Left lobe of liver (tissue), 2 donors: ENCODE measurements at places on chromosomes 2 and 18. TPM values are rescaled to one million over a fixed set of nuclear protein-coding genes. Genes with fewer than 3 reads are reported as not detected.
A peak's percentile ranks its signal among the peaks of the same experiment; 100 is the strongest.

EN1 gene
- total RNA-seq, result not detected

PDE11A gene
- total RNA-seq, result 3.9 TPM

ALPG gene
- not detected for total RNA-seq

CCBE1 gene
- 5.8 TPM for total RNA-seq

GREB1 gene
- 22.4 TPM for total RNA-seq

SELENOI gene
- total RNA-seq, result 26.4 TPM

DSC2 gene
- total RNA-seq, result 4.6 TPM

RFX8 gene
- not detected for total RNA-seq

FAM161A gene
- 0.75 TPM for total RNA-seq

GAREM1 gene
- 4.8 TPM for total RNA-seq

INHBB gene
- 6.3 TPM for total RNA-seq

VWA3B gene
- total RNA-seq, result 0.18 TPM

- DNase-seq, result peak; percentile 74
These were observed 22.7 kb downstream of the MPPE1 start for GRCh38 chr18:11885278-11885947.

DNA sequence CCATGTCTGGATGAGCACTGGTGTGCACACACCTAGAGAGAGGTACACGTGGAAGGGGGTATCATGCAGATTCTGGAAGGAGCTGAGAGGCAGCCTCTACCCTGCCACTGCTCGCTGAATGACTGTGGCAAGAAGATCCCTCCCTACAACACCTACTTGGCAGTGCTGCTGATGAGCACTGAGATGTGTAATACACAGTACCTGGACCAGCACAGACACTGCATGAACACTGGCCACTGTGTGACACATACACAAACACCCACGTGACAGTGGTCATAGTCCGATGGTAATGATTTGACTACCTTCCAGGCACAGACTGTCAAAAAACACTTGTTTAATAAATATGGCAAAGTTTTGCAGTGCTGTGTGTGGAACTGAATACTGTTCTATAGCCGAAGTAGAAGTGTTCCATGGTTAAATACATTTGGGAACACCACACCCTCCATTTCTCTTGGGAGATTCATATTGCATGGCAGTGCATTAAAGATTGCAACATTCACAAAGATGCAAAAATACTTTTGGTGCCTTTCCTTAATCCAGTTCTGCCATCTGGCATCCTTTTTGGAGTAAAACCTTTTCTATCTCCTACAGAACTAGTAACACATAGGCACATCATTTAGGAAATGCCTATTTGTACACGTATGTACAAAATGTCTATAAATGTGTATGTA is 29.6 kb downstream of the MRPS5 start:
- no peak for DNase-seq

GRCh38 chr2:62099050-62099449 is 96.9 kb upstream of the B3GNT2 start:
- DNase-seq, result no peak

GRCh38 chr2:171181064-171182049 is 20.7 kb upstream of the TLK1 start:
- DNase-seq, result no peak

GRCh38 chr2:133675-134593 is 87.6 kb upstream of the FAM110C start:
- DNase-seq, result no peak

DNA sequence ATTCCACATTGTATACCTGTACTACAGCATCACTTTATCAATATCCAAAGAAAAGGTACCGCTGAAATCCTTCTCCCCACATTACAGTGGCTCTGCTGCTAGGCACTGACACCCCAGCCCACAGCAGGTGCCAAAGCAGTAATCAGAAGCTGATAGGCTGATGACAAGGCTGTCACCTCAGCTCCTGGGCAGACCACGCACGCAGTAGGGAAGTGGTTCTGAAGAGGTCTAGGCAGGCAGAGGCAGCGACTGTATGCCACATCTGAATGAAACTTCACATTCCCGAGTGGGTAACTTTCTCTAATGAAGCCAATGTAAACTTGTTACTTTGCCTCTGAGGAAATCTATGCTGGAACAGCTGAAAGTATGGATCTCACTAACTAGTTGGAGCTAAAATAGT is 113.0 kb downstream of the MEP1B start:
- DNase-seq, result no peak

DNA sequence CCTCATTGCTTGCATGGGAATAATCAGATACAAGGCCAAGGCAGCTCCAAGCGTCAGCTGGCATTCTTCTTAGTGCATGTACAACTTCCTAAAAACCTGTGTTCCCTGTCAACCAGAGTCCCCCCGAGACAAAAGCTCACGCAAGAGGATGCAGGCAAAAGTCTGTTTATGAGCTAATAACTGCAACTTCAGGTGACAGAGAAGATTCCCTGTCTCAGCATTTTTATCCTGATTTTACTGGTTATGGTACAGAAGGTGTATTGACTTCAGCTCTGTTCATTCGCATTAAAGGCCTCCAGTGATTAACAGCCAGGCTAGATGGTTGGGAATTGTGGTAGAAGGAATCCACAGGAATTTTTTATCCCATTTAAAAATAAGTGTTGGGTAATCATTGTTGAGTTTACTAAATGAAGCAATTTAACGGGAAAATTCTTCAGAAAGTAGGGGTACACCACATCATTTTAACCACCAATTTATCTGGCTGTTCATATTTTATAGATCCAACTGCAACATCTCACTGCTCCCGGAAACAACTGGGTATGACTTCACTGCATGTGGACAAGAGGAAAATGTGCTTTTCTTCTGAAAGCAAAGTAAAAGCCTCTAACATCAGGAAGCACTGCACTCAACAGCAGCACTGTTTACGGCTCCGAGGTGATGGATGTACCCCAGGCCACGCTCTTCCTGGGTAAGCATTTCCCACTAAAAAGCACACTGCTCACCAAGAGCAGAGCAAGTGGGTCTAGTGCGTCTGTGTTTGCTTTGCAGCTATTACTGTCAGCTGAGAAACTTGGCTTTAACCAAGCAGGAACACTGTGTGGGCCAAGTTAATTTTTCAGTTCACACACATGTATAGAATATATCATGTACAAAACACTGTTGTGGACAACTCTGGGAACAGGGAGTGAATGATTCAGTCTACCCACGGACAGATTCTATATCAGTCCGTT is 31.9 kb downstream of the CCBE1 start:
- no peak for DNase-seq

- DNase-seq, result no peak
These were observed 209.5 kb downstream of the FAM210A start for GRCh38 chr18:13516855-13517254.

GRCh38 chr2:169694894-169695260 is 608 bp downstream of the PHOSPHO2 start:
- DNase-seq, result no peak

- no peak for DNase-seq
These were observed 93.1 kb downstream of the PIK3C3 start for GRCh38 chr18:42048158-42048557.

DNA sequence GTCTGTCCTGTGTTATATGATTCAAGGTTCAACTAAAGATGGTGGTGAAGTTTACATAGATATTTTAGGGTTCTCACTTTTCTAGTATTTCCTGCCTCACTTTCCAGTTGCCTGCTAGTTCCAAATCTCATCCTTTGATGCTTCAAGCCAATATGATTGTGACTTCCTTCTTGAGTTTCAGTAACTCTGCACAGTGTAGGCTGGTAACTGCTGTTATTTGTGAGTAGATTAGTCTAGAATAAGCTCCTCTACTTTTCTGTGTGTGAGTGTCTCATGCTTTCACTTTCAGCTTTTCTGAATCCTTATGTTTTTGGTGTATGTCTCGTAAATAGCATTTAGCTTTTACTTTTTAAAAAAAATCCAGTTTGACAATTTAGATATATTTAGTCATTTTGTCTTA is 42.6 kb downstream of the GALNT1 start:
- no peak for DNase-seq

GRCh38 chr2:64362562-64363026 is 91.4 kb upstream of the LGALSL start:
- peak; percentile 61 for DNase-seq

DNA sequence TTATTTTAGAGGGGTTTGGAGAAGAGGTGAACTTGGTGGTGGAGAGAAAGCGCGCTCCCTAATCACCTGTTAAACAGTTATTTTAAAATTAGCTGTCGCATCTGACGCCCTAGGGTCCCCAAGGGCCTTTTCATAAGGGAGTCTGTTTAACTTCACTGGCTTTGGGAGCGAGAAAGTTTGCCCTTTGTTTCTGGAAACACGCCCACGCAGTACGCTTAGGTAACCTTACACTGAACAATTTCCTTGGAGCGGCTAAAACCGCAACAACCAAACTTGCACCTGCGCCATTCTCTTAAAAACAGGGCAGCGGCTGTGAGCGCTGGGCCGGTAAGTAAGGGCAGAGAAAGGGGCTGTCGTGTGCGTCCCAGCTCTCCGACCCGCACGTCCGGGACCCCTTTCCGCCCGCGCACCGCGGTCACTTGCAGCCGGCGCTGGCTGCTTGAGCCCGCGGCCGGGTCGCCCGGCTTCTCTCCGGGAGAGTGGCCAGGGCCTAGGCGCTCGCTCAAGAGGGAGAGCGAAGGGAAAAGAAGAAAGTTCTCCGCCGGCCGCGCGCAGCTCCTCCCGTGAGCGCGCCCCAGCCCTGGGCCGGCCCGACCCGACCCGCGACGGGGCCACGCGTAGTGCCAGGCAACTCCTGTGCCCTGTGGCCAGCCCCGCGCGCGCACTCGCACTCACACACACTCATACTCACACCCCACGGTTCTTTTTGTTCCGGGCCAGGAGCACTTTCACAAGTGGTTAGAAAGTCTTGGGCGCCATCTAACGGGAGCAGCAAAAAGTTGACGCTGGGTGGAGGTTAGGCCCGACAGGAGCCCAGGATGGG is 19.2 kb downstream of the POU3F3 start:
- peak; percentile 82 for DNase-seq

DNA sequence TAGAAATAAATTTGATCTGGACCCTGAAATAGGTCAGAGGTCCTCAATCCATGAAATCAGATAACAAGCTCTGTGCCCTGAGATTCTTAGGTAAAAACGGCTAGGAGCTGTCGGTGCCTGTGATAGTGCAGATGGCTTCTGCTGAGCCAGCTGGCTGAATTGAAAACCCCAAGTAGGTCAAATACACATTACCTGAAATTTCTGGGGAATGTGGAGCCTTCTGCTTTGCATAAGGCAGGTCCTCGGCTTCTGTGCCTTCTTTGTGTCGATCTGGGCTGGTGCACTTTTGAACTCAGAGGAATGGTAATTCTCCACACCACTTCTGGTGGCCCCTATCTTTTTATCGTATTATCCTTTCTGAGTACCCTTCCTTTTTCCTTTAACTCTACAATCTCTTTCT is 66.6 kb downstream of the CNTNAP5 start:
- DNase-seq, result no peak

DNA sequence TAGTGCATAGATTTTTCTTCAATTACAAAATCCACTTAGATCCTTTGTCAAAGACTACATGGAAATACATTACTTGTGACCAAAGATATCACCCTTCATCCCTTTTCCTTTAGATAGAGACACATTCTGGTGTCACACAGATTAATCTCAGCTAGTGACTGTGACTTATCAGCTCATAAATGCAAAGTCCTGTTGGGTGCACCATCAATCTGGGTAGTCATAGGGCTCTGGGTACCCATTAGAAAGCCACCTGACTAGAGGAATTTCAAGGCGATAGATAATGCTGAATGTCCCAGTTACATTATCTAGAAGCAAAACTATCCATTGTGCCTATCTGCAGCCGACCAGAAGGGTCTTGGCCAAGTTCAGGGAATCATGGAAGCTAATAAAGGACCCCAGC is 2.6 kb upstream of the APOB start:
- DNase-seq, result no peak

DNA sequence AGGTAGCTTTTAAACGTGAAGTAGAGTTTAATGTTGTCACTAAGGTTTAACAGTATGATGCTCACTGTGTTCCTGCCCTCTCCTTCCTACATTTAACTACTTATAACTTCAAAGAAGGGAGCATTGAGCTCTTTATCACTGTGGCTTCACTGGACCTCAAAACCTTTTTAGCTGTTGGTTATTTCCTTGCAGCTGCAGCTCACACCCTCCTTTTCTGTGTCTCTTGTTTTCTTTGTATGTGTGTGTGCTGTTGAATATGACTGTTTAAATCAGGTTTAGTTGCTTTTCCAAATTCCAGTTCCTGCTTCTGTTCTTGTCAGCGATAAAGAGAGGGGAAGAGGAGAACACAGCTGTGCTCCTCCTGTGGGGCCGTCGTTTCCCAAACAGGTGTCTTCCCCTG is 208.0 kb downstream of the PTPRM start:
- no peak for DNase-seq

DNA sequence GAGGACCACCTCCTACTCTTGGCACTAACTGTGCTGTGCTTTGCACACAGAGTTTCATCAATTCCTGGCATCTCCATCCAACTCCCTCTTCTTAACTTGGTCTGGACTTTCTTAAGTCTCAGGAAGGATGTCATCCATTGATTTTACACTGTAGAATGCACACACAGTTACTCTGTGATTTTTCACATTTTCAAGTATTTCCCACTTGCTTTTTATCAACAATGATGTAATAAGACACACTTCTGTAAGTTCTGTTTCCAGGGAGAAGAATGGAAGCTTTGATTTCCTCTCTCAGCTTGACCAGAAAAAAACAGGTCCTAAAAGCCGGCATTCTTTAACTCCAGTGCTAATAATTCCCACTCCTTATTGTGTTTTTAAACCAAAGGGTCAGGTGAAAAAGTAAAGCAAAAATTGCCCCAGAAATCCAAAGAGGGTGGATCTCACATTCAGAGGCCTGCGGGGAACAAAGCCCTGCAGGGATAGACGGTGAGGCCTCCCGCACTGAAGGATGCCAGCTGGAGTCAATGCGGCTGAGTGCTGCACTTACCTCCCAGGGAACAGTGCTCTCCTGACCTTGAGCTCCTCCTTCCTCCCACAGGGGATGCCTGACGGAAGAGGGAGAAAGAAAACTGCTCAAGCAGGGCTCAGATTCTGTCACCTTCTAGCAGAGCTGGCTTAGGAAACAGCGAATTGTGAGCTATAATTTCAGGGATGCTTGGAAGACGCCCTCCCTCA is 83.1 kb downstream of the PDCL3 start:
- no peak for DNase-seq

- no peak for DNase-seq
These were observed at the start of gene SERPINB2 for GRCh38 chr18:63887424-63887823. SERPINB2 (plus strand) TSS chr18:63887705; CDS start chr18:63891445, 3,740 bp downstream.
